ENCODE measurements at places on chromosomes 4 and X.

DNA sequence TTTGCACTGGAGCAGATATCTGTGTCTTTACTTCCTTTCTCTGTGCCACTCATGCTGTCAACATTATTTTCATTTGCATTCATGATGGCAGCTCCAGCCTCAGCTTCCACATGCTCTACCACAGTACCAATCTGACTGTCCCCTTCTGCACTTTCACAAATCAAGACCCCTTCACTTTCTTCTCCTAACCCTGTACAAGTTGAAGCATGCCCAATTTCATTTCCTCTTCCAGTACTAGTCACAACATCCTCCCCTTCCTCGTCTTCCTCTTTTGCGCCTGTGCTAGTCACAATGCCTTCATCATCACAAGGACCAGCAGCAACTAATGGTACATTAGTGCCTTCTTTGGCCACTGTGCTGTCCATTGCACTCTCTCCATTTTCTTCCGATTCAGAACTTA, 26.5 kb downstream of the BOD1L1 start:
- no peak for DNase-seq

DNA sequence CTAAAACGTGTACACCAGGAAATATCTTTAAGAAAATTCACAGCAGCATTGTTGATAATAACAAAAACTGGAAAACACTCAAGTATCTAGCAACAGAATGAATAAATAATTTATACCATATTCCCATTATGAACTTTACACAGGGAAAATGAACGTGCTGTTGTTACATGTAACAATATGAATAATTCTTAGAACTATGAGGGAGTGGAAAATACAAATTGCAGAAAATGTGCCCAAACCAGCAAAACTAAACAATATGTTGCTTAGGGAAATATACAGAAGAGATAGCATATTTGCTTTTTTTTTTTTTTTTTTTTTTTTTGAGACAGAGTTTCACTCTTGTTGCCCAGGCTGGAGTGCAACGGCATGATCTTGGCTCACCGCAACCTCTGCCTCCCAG, 14.8 kb upstream of the FAT1 start:
- DNase-seq = no peak

GRCh38 chrX:136250191-136251040, 784 bp downstream of the MAP7D3 start:
- peak; percentile 5 for DNase-seq

- no peak for DNase-seq
Observed at GRCh38 chr4:73396993-73397972, 6.8 kb upstream of the ALB start.

GRCh38 chrX:69137371-69138117, 27.7 kb downstream of the PJA1 start:
- DNase-seq = no peak

DNA sequence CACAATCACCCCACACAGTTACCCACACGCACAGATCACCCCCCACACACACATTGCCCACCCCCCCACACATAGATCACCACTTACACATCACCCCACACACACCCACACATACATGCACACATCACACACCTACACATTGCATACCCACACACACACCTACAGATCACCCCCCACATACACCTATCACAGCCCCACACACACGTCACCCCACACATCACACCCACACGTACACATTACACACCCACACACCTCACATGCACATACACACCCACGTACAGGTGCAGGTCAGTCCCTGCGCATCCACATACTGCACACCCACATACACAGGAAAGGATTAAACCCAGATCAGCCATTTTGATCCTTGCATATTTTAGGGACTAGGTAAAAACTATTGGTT, 15.3 kb upstream of the TADA2B start:
- DNase-seq = no peak

- DNase-seq = peak; percentile 16
Observed at GRCh38 chr4:84159762-84160161, 339.3 kb downstream of the NKX6-1 start.

DNA sequence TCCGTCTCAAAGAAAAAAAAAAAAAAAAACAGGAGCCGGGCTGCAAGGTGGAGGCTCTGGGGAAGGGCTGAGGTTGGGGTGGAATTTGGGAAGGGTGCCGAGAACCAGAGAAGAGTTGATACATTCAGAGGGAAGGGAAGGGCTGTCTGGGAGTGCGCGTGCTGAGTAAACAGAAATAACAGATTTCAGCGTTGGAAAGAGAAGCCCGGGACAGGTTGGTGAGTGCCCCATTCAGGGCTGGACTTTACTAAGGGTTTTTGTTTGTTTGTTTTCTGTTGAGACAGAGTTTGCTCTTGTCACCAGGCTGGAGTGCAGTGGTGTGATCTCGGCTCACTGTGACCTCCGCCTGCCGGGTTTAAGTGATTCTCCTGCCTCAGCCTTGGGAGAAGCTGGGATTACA, 1.7 kb upstream of the IL3RA start:
- DNase-seq = no peak

DNA sequence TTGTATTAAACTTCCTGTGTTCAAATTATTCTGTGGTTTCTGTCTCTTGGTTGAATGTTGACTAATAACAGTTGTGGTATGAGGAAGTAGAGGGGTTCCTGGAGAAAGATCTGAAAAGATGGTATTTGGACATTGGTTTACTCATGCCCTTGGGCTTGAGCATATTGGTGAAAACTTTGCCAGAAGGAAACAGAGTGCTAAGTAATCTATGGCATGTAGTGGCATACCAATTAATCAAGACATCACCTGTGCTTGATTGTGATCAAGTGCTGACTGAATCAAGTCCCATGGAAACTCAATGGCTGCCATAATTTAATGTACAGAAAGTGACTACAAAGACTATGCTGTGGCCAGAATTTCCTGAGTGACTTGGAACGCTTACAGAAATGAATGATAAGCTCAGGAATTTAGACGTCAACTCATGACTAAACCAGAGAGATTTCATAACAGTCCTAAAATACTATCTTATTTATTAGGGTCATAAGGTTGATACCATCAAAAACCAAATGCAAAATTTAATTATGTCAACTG, 2062.9 kb downstream of the ARAP2 start:
- DNase-seq = no peak

GRCh38 chr4:181698221-181698620, 545.0 kb upstream of the TENM3 start:
- no peak for DNase-seq

- no peak for DNase-seq
Observed at GRCh38 chrX:149010013-149010852, 494.9 kb downstream of the IDS start.

GRCh38 chr4:54940996-54941865, 184.2 kb downstream of the KDR start:
- no peak for DNase-seq

GRCh38 chr4:81833576-81833975, 361.9 kb upstream of the RASGEF1B start:
- DNase-seq = no peak

- DNase-seq = no peak
Observed at GRCh38 chrX:47380268-47380667, 9.9 kb downstream of the ZNF157 start.

DNA sequence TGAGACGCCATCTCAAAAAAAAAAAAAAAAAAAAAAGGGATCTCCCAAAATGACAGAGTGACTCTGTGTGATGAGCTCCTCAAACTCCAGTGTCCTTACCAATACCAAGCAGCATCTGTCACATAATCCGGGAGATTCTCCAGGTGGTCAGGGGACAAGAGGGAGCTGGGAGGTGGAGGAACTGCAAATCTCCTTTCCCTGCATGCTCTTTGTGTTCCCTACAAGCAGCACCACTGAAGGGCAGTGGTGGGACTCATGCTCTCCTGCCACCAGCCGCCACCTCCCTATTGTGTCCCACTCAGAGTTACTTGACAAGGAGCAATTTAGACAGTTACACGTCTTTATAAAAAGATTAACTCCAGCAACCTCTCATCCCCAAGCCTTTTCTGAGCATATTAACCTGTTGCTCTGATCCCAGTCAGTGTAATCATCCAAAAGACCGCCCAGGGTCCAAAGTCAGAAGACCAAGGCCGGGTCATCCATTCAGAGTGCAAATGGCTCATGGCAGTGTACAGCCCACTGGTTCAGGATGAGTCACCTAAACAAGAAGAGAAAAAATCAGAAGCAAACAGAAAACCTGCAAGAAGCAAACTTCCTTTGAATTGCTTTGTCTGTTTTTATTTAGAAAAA, 23.6 kb downstream of the MGST2 start:
- no peak for DNase-seq

DNA sequence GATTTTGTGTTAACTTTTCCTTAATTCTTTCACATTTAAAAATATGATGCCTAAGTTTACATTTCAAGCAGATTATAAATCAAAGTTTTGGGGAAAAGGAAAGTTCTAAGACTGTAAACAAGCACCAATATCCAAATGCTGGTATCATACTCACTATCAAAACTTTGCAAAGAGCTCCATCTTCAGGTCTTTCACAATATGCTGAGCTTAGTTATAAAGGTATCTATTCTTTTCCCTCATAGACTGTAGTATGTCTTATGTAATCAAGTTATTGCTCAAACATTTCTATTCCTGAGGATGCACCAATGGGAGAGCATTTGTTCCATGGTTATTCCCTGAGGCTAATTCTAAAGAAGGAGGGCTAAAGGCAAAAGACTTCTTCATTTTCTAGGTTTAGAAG, 207.9 kb upstream of the FAM241A start:
- no peak for DNase-seq

DNA sequence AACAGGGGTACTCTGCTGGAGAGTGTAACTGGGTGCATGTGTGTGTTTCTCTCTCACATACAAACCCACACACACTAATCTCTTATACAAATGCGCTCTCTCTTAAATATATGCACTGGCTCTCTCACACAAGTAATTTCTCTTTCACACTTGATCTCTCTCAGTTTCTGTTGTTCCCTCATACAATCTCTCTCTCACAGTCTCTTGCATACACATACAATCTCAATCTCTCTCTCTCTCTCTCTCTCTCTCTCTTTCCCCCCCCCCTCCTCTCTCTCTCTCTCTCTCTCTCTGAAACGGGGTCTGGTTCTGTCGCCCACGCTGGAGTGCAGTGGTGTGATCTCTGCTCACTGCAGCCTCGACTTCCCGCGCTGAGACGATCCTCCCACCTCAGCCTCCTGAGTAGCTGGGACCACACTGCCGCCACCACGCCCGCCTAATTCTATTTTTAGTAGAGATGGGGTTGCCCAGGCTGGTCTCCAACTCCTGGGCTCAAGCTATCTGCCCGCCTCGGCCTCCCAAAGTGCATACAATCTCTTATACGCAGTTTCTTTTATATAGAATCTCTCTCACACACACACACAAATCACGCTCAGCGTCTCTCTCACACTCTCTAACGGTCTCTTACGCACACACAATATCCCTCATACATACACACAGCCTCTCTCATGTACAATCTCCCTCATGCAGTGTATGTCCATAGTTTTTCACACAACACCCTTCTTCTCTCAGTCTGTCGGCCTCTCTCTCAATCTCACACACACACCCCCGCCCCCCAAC, 518 bp upstream of the FAM241A start:
- no peak for DNase-seq

DNA sequence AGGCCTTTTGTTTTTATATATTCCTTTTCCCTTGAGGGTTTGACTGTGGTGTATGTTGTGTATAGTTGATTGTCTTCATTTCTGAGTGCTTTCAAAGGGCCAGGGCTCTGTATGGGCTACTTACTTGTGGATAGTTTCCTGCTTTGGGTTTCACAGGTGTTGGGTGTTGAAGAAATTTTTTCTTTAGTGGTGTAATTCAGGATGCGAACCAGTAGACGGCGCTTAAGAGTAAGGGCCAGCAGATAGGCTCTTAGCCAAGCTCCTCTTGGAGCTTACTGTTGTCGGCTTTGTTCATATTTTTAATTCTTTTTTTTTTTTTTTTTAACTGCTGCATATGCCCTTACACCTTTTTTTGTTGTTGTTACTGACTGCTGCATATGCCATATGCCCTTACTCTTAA, 276.3 kb upstream of the GALNT7 start:
- DNase-seq = no peak

GRCh38 chrX:66013194-66013816, 26.6 kb downstream of the VSIG4 start:
- DNase-seq = no peak

- DNase-seq = no peak
Observed at GRCh38 chr4:42331914-42332368, 65.3 kb upstream of the SHISA3 start.

- peak; percentile 12 for DNase-seq
Observed at GRCh38 chr4:174631901-174632758, 109.8 kb upstream of the HPGD start.

DNA sequence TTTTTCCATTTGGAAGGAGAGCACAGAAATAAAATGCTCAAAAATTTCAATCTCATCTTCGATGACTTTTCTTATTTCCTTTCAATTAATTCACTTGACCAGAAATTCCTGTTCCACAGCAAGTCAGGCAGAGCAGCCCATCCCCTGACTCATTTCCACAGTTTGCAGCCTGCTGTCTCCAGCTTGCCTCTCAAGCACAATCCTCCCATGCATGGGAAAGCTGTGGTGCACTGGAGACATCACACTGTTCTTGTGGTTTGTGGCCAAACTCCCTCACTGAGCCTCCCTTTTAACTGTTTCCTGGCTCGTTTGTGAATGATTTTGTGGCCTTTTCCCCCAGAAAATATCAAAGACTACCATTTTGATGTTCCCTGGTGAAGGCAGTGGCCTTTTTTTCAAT, 114.0 kb upstream of the ENPEP start:
- DNase-seq = no peak

DNA sequence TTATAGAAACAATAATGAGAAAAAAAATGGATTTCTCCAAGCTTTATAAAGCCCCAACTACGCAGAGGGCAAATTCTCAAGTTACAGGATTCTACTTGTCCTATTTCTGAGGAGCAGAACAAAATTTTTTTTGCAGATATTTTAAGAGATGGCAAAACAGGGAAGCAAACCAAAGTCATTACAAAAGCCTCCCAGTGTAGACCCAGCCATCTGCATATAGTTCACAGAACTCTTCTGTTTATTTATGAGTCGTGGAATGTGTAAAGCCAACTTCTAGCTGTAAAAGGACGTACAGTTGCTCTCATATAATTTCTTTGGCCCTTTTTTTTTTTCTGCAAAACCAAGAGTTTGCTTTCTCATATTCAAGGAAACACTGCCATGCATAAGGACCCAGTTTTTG, 120.4 kb downstream of the PCDH7 start:
- no peak for DNase-seq

GRCh38 chr4:77225022-77225421, 68.0 kb downstream of the CCNG2 start:
- peak; percentile 16 for DNase-seq

DNA sequence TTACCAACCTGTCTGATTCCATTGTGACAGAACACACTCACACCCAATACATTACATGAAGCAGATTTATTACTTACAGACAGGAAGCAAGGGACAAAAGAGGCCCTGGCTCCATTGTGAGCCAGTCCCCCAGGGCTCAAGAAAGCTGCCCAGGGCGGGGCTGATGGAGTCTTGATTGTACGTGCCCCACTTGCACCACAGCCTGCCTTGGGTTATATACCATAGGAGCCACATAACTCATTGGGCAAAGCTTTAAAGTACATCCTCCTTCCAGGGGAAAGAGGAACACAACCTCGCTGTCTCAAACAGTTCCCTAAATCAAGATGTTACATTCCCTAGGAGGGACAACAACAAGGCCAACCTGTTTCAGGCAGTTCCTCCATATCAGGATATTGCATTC, 3.4 kb upstream of the ZRSR2 start:
- DNase-seq = no peak

GRCh38 chr4:169243825-169244609, 26.7 kb downstream of the SH3RF1 start:
- DNase-seq = no peak

Measured in right renal pelvis (tissue), 4 donors.